Stimulated activated CD8-positive, alpha-beta memory T cell treated with anti-CD3 and anti-CD28 coated beads, Interleukin-2, amount 100 ng/mL, for 1 hour (primary cell): ENCODE measurements at places on chromosomes 7 and 10.

DNA sequence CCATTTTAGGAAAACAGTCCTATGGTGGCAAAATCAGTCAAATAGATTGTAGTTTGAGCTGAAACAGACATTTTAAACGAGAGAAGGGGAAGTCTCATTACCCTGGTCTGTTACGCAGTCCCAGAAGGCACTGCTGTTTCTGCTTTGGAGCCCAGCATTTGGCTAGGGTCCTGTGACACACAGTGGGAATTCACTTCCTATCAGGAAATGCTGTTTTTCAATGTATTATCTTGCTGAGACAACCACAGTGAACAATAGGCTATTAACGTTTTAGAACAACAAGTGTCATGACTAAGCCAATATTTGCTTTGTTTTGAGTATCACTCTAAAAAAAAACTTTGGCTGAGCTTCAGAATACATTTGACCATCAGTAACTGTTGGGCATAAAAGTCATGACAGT is 74.1 kb downstream of the ADD3 start:
- DNase-seq: no peak

DNA sequence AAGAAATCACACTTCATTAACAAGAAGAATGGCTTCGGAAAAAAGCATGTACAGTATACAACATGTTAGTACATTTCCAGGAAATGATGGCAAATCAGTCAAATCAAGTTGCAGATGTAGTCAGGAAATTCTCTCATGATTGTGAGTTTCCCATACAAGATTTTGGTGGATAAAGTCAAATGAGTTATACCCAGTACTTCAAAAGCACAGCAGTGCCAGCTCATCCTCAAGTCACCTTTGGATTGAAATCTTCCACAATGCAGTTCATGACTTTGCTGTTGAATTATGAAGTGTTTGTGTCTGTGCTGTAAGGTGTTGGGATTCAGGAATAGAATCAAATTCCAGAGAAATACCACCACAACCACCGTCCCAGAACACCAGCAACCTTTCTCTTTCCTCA is 301.3 kb upstream of the BMPER start:
- no peak for DNase-seq

GRCh38 chr10:93410697-93411348 is 71.3 kb downstream of the MYOF start:
- no peak for DNase-seq

DNA sequence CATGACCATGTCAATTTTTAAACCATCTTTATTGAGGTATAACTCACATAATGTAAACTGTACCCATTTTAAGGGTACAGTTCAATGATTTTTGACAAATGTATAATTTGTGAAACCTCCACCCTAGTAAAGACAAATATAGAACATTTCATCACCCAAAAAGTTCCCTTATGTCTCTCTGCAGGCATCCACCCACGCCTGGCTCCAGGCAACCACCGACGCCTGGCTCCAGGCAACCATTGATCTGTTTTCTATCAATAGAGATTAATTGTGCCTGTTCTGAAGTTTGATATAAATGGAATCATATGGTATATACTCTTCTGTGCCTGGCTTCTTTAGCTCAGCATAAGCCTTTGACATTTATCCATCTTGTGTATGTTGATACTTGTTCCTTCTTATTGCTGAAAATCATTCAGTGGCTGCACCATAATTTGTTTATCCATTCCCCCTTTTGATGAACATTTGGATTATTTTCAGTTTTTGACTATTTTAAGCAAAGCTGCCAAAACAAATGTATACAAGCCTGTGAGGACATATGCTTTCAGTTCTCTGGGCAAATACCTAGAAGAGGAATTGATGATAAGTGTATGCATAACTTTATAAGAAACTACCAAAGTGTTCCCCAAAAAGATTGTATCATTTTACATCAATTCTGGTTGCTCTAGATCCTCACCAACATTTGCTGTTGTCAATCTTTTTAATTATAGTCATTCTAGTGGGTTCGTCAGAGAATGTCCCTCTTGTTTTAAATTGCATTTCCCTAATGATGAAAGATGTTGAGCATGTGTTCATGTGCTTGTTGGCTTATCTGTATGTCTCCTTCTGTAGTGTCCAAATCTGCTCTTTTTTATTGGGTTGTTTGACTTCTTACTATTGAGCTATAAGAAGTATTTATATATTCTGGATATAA is 55.7 kb upstream of the HECTD2 start:
- no peak for DNase-seq

GRCh38 chr7:36011588-36011965 is 141.5 kb upstream of the EEPD1 start:
- DNase-seq: no peak

- DNase-seq: no peak
These were observed 285.1 kb upstream of the SP8 start for GRCh38 chr7:21071561-21072501.

GRCh38 chr10:130045091-130045652 is 65.5 kb downstream of the C10orf143 start:
- no peak for DNase-seq

DNA sequence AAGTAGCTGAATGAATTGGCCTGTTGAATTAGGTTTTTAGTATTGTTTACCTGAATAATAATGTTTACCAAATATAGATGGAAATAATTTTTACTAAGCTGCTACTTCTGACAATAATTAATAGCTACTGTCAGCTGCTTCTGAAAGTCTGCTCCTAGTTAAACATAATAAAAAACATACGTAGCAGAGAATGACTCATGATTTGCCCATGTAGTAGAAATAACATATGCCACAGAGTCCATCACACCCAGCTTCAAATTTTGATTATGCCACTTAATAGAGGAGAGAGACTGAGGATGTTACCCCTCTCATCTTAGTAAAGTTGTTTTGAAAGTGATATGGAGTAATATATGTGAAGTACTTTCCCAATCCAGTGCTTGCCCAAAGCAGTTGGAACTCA is 57.6 kb upstream of the MDFIC start:
- no peak for DNase-seq

DNA sequence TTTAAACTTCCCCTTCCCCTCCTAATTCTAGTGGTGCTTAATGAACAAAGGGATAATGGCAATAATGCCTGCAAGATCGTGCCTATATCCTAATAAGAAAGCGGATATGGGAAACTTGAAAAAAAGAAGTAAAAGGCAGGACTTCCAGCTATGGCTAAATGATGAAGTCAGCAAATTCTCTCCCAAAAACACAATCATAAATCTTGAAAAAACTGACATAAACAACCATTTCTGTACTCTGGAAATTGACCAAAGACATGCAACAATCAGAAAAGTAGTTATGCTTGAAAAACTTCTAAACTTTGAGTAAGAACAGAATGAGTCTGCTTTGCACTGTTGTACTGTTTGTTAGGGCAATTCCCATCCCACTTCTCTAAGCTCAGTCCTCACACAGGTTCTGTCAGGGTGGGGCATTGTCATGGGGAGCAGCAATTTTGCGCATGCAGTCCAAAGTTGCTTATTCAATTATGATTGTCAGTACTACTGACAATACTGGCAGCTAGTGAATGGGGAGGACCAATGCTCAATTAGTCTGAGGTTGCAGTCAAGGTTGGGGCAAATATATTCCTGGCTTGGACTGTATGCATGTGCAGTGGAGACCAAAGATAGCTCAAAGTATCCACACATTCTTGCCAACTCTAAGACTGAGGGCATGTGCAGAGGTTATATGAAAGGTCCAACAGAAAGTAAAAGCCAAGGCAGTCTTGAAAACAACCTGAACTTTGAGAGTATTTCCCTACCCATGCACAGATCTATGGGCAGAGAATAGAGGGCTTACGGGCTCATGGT is 34.1 kb upstream of the ARHGAP22 start:
- DNase-seq: no peak

- no peak for DNase-seq
These were observed 174.8 kb downstream of the RAPGEF5 start for GRCh38 chr7:22182149-22182548.

GRCh38 chr10:99431190-99431760 is 851 bp upstream of the GOT1 start:
- DNase-seq: no peak

DNA sequence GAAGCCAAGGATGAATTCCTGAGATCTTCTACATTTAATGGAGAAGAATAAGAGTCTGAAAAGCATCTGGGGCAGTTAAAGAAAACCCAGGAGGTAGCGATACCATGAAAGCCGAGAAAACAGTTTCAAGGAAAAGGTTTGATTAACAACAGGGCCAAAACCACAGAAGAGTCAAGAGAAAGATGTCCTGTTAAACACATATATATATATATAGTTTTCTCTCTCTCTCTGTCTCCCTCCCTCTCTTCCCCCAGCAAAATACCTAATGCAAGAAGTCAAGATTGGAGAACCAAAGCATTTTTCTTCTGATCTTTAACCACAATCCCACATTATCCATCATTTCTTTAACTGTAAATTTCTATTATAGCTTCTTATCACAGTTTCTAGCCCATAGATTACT is 261.4 kb downstream of the SNX13 start:
- no peak for DNase-seq

DNA sequence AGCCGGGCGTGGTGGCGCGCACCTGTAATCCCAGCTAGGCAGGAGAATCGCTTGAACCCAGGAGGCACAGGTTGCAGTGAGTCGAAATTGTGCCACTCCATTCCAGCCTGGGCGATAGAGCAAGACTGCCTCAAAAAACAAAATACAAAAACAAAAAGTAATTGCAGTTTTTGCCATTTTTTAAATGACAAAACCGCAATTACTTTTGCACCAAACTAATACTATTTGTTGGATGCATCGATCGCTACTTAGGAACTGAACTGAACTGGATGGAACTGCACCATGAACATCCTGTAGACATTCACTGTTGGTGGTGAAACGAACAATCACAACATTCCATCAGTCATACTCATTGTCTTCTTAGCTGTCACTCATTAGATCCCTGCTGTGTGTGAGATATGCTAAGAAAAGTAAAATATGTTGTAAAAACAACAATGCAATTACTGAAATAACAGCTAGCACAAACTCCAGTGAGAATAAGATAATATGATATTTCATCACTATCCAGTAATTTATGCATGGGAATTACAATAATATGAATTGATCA is 341.2 kb downstream of the ACTR3B start:
- no peak for DNase-seq

DNA sequence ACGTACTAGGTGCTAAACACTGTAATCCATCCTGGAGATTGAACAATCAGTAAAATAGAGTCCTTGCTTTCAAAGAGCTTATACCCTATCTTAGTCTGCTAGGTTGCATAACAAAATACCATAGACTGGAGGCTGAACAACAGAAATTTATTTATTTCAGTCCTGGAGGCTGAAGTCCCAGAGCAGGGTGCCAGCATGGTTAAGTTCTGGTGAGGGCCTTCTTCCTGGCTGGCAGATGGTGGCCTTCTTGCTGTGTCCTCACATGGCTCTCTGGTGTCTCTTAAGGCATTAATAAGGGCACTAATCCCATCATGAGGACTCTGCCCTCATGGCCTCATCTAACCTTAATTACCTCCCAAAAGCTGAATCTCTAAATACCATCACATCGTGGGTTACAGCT is 43.1 kb upstream of the ICA1 start:
- DNase-seq: no peak

GRCh38 chr7:15504351-15504750 is 57.5 kb downstream of the AGMO start:
- no peak for DNase-seq

DNA sequence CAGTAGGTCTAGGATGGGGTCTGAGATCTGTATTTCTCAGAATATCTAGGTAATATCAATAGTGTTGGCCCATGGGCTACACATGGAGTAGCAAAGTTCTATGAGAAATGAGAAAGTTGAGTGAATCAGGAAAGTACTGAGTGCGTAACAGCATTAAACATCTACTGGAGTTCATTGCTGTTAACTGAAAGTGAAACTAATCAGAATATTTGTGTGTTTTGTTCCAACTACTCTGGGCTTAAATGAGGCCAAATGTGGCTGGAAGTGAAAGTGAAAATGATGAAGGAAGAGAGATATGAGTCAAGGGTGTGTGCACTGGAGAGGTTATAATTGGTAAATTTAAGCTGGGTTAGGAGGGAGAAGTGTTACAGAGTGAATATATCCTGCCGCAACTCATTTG is 46.5 kb downstream of the TMEM106B start:
- no peak for DNase-seq

- DNase-seq: no peak
These were observed 6.8 kb upstream of the AGR2 start for GRCh38 chr7:16811551-16811950.

DNA sequence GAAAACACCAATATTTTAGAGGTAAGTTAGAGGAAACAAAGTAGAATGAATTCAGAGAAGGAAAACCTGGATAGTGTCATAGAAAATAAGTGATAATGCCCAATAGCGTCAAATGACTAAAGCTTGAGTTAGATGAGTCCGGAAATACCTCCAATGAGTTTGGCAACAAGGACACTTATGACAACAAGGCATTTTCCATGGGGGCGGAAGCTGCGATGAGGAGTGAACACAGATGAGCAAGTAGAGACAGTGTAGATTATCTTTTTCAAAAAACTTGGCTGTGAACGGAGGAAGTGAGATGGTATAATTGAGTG is 383 bp upstream of the R3HCC1L start:
- no peak for DNase-seq

DNA sequence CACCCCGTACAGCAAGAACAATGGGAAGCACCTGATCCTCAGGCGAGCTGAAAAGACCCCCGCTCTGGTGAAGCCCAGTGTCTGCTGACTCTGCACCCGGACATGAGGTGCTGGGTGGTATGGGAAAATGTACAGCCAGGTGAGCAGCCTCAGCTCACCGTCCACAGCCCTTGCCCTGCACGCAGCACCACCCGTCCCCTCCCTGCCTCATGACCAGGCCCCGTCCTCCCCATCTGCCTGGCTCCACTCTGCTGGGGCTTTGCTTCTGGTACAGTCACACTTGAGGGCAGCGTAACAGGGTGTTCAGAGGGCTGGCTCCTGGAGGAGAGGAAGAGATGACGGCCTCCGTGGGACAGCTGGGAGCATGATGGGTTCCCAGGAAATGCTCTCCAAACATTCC is 49.1 kb downstream of the NCAPG2 start:
- no peak for DNase-seq

- no peak for DNase-seq
These were observed 259.3 kb downstream of the ARHGAP12 start for GRCh38 chr10:31669357-31669756.

- no peak for DNase-seq
These were observed 194.7 kb upstream of the SEMA3A start for GRCh38 chr7:84389242-84389641.

DNA sequence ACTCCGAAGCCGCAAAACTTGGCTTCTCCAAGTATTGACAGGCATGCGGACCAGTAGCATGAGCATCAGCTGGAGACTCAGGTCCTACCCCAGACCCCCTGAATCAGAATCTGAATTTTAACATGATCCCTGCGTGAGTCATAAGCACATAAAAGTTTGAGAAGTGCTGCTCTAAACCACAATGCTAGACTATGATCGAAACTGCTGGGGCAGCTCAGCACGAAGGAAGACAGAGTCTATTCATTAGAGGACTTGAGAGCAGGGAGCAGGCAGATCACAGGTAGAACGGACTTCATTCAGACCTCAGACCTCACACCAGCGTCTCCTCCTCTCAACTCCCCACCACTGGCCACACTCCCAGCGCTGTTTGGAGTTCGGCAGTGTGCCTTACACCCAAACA is 16.9 kb downstream of the CAMK2G start:
- DNase-seq: no peak

- DNase-seq: no peak
These were observed 91.8 kb upstream of the STK17A start for GRCh38 chr7:43491123-43491522.
